ENCODE measurements at places on chromosomes 2 and 18.

GRCh38 chr2:45029215-45029614 lies 20.0 kb upstream of the SIX2 start:
- DNase-seq: no peak

GRCh38 chr2:126467367-126468054 lies 188.4 kb upstream of the GYPC start:
- DNase-seq: no peak

- DNase-seq: no peak
Observed at GRCh38 chr2:193482557-193482956, 1287.8 kb upstream of the TMEFF2 start.

GRCh38 chr2:9199716-9200632 lies 6.6 kb upstream of the ASAP2 start:
- DNase-seq: no peak

DNA sequence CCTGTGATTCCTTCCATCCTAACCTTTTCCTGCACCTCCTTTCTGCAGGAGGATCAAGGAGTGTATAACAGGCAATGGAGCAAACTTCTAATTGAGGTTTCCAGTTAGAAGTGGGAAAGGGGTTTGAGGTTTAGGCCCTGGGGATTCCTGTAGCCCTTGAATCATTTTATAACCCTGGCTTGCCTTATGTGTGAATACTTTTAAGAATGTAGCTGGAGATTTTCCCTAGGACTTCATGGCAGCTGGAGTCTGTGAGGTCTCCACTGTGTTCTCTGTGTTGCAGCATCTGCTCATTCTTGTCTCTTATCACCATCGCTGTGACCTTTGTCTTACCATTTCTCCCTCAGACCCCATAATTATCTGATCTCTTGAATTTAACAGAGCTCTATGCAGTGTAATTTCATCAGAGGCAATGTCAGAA lies 370.2 kb upstream of the SLC14A2 start:
- no peak for DNase-seq

GRCh38 chr2:10215393-10215935 lies 87.2 kb upstream of the HPCAL1 start:
- no peak for DNase-seq

DNA sequence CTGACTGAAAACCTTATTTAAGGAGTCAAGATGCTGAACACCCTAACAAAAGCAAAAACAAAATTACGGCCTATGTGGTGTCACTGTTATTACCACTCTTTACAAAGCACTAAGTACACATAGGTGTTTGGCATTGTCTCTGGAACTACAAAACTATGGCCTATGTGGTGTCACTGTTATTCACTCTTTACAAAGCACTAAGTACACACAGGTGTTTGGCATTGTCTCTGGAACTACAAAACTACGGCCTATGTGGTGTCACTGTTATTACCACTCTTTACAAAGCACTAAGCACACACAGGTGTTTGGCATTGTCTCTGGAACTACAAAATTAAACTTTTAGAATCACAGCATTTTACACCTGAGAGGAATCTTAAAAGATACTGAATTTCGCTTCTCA lies 47.4 kb downstream of the SLC35F5 start:
- DNase-seq: no peak

GRCh38 chr2:23509596-23510292 lies 124.8 kb downstream of the KLHL29 start:
- no peak for DNase-seq

DNA sequence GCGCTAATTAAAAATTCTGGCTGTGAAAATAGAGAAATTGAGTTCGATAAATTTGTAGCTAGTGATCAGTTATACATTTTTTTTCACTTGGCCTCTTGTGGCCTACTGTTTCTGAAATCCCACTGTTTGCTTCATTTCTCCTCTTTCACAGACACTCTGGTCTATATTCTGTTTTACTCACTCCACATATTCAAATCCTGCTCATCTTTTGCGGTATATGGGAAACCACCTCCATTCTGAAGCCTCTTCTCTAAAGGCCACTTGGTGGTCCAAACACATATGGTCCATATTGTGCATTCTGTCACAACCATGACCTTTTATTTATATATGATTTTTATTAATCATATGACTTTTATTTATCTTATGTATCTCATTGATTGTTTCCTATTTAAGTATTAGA lies 67.0 kb downstream of the MYO1B start:
- no peak for DNase-seq

GRCh38 chr2:191465766-191466420 lies 212.0 kb upstream of the NABP1 start:
- DNase-seq: no peak

DNA sequence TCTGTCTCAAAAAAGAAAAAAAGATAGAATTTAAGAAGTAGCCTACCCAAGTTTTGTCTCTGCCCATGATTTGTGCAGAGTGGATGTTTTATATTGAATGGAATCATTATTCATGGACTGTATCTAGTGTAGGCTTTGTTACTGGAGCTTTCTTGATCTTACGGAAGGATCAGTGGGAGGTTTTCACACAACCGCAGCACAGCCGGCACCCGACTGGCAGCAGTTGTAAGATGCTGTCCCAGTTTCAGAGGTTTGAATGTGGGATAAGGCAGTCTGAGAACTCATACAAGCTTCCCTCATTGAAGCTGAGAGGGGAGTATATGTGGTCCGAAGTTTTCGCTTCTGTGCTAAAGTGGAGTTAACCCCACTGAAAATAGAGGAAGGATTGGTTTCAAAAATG lies 19.7 kb upstream of the SAG start:
- DNase-seq: no peak

GRCh38 chr2:74535440-74535965 lies 5.8 kb downstream of the HTRA2 start:
- no peak for DNase-seq

DNA sequence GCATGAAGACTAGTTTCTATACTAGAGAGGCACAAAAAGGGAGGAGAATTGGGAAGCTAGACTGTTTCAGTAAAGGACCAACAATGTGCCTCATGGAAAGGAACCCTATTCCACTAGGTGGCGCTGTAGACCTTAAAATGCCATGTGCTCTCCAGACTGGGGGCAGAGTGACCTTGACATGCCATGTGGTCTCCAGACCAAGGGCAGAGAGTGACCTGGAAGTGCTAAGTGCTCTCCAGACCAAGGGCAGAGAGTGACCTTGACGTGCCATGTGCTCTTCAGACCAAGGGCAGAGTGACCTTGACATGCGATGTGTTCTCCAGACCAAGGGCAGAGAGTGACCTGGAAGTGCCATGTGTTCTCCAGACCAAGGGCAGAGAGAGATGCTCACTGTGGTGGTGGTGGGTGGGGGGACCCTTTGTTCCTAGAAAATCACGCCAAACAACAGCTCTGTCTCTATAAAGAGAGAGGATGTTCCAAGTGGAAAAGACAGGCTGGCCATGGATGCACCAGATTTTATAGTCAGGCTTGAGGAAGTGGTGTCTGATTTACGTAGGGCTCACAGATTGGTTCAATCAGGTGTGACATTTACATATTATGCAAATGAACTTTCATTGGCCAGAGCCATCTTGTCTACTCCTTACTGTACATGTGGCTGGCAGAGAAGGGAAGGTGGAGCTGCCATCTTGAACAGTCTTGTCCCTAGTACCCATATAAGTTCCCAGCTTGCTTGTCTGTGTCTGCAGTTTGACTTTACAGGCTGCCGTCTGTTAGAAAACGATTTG lies 344.0 kb upstream of the DDX18 start:
- DNase-seq: peak; percentile 21

DNA sequence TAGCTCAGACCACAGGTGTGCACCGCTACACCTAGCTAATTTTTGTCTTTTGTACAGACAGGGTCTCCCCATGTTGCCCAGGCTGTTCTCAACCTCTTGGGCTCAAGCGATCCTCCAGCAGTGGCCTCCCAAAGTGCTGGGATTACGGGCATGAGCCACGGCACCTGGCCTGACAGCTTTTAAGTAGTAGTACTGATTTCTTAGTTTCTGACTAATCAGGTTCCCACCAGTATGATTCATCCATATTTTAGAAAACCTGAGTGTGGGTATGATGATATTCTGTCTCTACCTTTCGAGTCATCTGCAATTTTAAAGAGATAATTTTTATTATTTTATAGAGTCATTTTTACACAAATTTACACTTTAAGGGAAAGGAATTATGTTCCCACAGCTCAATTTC lies 46.4 kb upstream of the GULP1 start:
- no peak for DNase-seq

- no peak for DNase-seq
Observed at GRCh38 chr2:146003337-146003736, 1483.4 kb upstream of the ZEB2 start.

GRCh38 chr18:23835091-23835490 lies 145.8 kb downstream of the LAMA3 start:
- no peak for DNase-seq

- no peak for DNase-seq
Observed at GRCh38 chr2:208982831-208983230, 441.0 kb upstream of the MAP2 start.

DNA sequence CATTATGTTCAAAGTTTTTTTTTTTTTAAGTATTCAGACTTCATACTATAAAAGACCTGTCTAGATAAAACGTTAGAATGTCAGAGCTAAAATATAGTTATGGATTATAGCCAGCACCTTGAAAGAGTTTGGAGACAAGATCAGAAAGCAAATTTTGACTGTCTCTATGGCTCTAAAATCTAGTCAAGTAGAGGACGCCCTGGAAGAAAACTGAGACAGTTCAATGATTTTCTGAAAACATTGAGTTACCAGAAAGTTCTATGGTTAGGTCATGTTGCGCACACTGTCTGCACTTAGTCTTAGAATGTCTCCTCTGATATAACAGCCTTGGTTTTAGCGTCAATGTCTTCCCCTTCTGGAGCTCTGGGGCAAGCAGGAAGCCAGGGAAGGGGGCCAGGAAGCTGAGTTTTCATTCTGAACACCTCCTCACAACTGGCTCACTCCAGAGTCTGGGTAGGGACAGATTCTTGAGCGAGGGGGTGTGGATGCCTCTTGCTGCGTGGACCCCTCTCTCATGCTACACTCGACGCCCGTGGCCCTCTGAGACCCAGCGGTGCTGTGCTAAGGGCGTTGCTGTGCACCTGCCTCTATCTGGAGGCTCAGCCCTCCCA lies 99.5 kb downstream of the RNF144A start:
- DNase-seq: no peak

DNA sequence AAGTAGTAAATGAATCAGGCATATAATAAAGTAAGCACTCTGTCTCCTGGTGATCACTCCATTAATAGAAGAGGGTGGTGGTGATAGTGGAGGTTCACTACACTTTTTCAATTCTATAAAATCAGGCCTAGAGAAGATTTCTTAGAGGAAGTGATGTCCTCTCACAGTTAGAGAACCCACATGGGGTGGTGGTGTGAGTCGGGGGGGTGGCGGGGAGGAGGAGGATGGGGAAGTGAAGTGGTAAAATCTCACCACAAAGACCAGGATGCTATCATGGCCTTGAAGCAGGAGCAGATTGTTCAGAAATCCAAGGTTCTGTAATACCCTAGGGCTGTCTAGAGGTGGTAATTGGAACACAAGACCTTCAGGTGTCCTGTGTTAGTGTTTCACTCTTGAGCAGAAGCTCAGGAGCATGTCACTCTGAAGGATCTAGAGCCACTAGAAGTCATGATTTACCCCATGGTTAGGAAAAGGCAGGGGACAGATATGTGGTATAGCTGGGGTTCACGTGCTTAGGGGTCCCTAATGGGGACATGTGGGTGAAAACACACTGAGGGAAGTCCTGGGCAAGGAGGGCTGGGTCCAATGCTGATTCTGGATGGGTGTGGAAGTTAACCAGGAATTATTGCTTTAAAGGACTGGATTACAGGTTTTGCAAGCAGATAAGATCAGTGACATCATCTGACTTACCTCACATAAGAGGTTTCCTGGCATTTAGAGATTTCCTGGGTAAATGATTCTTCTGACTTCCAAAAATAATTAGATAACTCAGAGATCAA lies 31.0 kb downstream of the RNF125 start:
- DNase-seq: no peak

DNA sequence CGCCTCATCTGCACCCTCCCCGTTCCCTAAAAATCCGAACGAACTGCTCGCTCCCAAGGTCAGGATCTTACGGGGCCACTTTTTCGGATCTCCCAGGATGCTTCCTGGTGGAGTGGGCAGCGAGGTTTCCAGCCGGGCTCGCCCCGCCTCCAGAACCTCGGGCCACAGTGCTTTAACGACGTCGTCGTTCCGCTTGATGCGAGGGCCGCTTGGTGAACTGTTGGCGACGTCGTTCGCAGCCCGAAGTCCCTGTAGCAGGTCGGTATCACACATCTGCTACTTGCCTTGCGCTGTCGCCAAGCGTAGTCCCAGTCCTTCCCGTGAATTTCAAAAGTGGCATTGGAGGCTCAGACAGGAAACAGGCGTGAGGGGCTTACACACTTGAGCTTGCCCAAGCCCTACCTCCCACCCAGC lies 15.3 kb downstream of the EVX2 start:
- DNase-seq: no peak

DNA sequence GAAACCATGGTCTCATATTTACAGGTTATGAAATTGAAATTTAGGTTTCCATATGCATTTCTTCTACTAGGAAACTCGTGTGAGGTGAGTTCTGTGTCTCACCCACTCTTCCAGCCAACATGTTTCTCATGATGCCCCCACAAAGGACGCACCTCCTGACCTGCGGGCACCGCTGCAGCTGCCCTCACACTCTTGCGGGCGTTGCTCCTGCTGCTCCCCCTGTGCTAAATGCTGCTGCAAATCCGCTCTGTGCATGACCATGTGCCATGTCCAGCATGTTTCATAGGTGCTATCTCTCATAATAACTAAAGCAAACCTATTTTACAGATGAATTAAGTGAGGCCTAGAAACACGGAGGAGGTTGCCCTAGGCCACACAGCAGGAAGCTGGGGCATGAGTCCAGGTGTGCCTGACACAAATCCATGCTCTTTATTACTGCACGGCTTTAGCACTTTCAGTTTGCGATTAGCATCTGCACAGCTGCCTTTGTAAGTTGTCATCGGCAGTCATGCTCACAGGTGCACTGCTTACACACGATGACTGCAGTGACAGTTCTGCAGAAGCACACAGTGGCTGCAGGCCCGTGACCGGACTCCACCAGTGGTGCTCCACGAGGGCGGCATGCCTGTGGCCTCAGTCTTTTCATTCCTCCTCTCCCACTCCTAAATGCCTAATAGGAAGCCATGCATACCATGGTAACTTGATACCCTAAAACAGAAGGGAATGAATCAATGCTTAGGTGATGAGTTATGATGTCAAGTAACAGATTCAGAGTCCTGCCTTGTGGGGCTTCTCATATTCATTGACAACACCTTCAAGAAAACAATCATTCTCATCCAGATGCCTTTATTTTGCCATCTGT lies 14.9 kb upstream of the GALR1 start:
- DNase-seq: no peak

- no peak for DNase-seq
Observed at GRCh38 chr2:16394072-16394985, 271.3 kb downstream of the CYRIA start.

- DNase-seq: no peak
Observed at GRCh38 chr2:240960309-240960970, 38.0 kb upstream of the SNED1 start.

GRCh38 chr2:32264422-32265105 lies at the start of gene NLRC4:
Gene NLRC4 (minus strand): TSS chr2:32264886. CDS start chr2:32256775, 8,111 bp downstream.
- DNase-seq: no peak
